Kidney tubule cell (primary cell): ENCODE measurements at places on chromosomes 5 and 9.

- no peak for DNase-seq
Observed at GRCh38 chr5:133051061-133051541, 712 bp upstream of the HSPA4 start.

- no peak for DNase-seq
Observed at GRCh38 chr9:114989600-114990410, 59.4 kb upstream of the TNFSF8 start.

GRCh38 chr5:40587376-40587775 lies 92.3 kb upstream of the PTGER4 start:
- DNase-seq, result peak; percentile 24

DNA sequence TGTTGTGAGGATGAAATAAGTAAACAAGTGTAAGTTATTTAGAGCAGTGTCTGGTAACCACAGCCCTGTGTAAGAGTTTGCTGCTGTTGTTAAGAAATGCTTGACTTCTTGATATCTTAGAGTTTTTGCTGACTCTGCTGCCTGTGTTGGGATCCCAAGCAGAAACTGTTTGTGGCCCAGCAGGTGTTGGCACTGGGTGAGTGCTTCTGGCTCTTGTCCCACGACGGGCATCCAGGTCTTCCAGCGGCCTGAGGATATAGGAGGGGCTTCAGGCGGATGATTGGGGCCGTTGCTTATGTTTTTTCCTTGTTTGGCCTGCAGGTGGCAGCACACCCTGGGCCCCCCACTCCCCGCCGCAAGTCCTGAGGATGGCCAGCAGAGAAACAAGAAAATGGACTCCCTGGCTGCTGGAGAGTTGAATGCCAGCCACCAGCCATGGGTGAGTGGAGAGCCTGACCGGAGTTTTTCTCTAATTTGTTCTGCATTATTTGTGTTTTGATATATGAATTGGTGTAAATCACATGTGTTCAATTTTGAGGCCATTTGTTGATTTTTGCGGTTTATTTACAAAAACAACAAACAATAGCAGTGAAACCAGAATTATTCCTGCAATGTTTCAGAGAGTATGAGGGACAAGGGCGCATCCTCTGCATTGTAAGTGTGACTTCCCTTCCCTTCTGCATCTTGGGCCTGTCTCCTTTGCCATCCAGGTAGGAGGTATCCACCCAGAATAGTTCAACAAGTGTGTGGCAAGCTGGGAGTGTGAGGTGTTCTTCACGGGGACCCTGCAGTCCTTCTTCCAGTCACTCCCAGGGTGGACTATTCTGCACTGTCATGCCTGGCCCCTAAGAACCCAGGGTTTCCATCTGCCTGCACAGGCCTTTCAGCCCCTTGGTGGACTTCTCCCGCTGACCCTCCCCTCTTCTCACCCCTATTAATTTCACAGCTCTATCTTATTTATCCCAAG lies 50.3 kb downstream of the SLC22A5 start:
- peak; percentile 84 for DNase-seq

- no peak for DNase-seq
Observed at GRCh38 chr5:65986050-65986451, 59.7 kb downstream of the ERBIN start.

- DNase-seq, result no peak
Observed at GRCh38 chr5:88393716-88394535, 125.3 kb upstream of the TMEM161B start.

GRCh38 chr5:113293975-113294310 lies 140.8 kb downstream of the TSSK1B start:
- peak; percentile 42 for DNase-seq

- peak; percentile 56 for DNase-seq
Observed at GRCh38 chr9:32550150-32550561, 2.0 kb upstream of the SMIM27 start.

GRCh38 chr9:134965411-134965810 lies 47.7 kb upstream of the FCN1 start:
- no peak for DNase-seq

DNA sequence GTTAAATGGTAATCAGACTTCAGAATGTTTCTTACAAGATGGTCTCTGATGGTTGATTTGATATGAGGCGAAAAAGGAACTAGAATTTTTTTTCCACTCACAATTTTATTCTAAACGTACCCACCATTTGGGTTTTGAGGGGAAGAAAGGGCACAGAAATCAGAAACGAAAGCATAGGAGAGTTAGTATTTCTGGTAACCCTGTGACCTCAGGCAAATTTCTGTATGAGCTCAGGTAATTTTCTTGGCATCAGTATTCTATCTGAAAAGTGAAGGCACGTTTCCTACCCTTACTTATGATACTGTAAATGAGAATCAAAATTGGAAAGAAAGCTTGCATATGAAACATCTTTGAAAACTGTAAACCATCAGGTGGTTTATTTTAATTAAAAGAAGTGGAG lies 26.5 kb downstream of the TMEFF1 start:
- no peak for DNase-seq

DNA sequence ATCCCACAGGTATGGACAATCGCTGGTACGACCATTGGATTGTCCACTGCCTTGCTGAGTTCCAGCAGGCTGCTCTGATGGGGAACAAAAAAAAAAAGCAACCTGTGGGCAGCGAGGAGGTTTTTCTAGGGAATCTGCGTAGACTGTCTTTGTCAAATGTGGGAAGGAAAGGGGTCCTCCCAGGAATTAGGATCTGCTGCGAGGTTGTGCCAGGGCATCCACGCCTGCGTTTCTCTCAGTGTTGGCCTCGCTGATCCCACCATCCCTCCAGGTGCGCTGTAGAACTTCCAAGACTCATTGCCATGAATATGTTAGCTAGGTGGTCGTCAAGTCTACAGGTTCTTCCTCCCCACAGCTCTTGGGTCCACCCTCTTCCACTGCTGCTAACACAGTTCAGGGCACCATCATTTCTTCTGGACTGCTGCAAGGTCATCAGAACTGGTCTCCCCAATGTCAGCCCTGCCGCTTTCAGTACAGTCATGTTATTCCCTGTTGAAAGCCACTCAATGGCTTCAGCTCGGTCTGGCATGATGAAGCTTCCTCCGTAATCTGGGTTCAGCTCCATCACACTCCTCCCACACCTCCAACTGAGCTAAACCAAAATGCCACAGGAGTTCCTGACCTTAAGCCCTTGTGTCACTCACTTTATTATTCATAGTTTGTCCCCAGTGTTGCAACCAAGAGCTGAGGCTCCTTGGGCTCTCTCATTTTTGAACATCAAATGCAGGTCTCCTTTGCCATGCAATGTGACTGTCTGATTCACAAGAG lies 79.5 kb upstream of the DMRT1 start:
- DNase-seq, result no peak
